ENCODE measurements at places on chromosomes 12 and 14. TPM values are rescaled to one million over a fixed set of nuclear protein-coding genes. Genes with fewer than 3 reads are reported as not detected.
A peak's percentile ranks its signal among the peaks of the same experiment; 100 is the strongest.

- H3K4me1 ChIP-seq, result no peaks in the 10 kb centered on the region
- H3K4me3 ChIP-seq, result no peak overlapping the region
- no peaks in the 10 kb centered on the region for H3K36me3 ChIP-seq
- no peaks in the 10 kb centered on the region for H3K27me3 ChIP-seq
- H3K27ac ChIP-seq, result no peak overlapping the region
These were observed 234.7 kb downstream of the CCDC91 start for GRCh38 chr12:28424965-28425364.

DNA sequence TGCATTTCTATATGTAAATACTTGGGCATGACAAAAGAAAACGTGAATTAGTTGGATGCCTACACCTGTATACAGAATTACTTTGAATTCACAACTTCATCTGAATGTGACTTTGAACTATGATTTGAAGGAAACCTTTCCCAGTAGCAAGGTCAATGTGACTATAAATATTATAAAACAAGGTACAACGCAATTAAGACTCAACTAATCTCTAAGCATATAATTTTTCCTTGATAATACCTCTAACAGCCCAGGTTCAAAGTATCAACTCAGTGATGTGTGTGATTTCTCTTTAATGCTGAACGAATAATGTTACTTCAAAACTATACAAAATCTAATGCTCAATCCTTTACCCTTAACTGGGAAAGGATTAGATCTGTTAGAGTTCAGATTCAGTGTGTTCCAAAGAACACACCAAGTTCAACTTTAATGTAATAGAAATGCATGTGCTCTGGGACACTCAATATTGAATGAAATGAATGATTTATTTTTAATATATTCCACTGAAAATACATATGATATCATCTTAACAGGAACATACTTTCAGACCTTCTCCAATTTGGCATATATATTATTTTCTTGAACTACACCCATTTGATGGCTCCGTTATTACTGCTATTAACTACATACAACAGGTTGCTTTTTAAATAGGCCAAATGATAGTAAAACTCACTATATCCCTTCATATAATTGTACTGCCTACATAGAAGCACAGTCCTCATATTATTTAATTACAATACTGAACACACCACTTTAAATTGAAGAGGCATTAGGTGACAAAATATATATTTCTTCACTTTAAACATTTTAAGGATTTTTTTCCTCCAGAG, 40.1 kb upstream of the MTERF2 start:
- H3K27me3 ChIP-seq, result no peaks in the 10 kb centered on the region
- peaks cover 14% of the 10 kb centered on the region for H3K4me1 ChIP-seq
- no peak overlapping the region for H3K27ac ChIP-seq
- no peaks in the 10 kb centered on the region for H3K36me3 ChIP-seq
- DNase-seq, result peak; percentile 60
- no peak overlapping the region for H3K4me3 ChIP-seq

GRCh38 chr12:1525858-1526257, 68.5 kb downstream of the FBXL14 start:
- no peak overlapping the region for H3K4me3 ChIP-seq
- H3K27me3 ChIP-seq, result peaks cover 32% of the 10 kb centered on the region
- no peak overlapping the region for H3K27ac ChIP-seq
- H3K36me3 ChIP-seq, result no peaks in the 10 kb centered on the region
- no peaks in the 10 kb centered on the region for H3K4me1 ChIP-seq

DNA sequence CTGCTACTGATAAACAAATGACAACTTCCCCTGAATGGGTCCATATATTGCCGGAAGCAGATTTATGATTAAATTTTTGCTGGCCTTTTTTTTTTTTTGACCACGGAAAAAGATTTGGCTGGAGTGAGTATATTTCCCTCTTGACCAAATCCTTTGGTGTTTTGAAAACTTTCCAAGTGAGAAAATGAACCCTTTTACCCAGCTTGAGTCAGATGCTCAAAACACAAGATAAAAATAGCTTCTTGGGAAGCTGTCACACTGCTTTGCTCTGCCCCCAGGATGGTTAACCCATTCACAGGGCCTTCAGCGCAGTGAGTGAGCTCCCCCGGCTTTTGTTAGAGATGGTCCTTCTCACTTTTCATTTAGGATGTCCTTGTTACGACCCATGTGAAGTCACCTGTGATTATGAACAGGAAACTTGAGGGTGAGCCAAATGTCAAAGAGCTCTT, 224.3 kb downstream of the PELI2 start:
- H3K4me3 ChIP-seq, result no peak overlapping the region
- no peaks in the 10 kb centered on the region for H3K27me3 ChIP-seq
- H3K4me1 ChIP-seq, result no peaks in the 10 kb centered on the region
- H3K27ac ChIP-seq, result no peak overlapping the region

DNA sequence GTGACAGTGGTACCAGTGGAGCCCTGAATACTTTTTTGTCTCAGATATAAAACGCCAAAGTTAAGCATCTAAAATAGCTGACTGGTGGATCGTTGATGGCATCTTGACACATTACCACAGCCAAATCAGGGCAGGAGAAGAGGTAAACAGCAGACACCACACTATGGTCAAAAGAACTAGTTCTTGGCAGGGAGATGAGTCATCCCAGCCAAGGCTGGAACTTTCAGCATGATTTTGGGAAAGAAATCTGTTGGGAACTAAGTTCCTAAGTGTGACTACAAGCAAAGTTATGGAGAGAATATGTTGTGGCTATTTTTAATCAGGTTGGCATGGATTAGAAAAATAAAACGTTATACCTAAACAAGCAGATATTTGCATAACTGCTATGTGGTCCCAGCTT, 36.9 kb downstream of the LGR5 start:
- H3K27me3 ChIP-seq, result no peaks in the 10 kb centered on the region
- no peak overlapping the region for H3K27ac ChIP-seq
- H3K36me3 ChIP-seq, result no peaks in the 10 kb centered on the region

DNA sequence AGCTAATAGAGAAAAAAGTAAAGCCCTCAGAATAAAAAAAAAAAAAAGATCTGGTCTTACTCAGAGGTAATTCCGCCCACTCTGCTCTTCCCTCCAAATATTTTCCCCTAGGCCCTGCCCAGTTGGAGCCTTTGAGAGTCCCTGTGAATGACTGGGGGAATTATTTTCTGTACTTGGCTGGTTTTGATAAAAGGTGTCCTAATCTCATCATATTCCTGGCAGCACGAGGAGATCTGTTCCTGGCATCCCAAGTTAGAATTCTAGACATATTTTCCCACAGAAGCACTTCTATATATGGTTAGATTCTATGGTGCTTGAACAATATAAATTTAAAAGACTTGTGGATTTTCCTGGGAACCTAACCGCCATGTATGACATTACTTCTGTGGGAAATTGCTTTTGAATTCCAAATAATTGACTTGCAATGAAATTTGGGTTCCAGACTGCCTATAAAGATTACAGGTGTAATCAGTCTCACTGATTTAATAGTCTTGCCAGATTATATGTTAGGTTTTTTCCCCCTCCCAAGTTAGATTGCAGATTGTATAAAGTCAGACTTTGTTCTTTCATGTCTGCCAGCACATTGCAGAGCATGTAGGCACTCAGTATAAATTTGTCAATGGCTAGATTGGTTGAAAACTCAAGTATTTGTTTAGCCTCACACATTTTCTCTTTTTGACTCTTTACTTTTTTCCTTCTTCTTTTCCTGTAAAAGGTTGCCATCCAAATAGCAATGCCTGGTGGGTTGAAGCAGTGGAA, 12.3 kb downstream of the GPX2 start:
- H3K27me3 ChIP-seq, result no peaks in the 10 kb centered on the region
- H3K27ac ChIP-seq, result no peak overlapping the region
- H3K4me3 ChIP-seq, result no peak overlapping the region
- H3K36me3 ChIP-seq, result peaks cover 9% of the 10 kb centered on the region
- no peaks in the 10 kb centered on the region for H3K4me1 ChIP-seq

The ESR2 gene
- polyA plus RNA-seq, result 0.58 TPM

The PPP1R36 gene
- 7.8 TPM for polyA plus RNA-seq

The NUDT4 gene
- 15.9 TPM for polyA plus RNA-seq

The SCNN1A gene
- 12.3 TPM for polyA plus RNA-seq

All from small intestine (tissue), 16 donors.